ENCODE measurements at places on chromosomes 1 and 21.

DNA sequence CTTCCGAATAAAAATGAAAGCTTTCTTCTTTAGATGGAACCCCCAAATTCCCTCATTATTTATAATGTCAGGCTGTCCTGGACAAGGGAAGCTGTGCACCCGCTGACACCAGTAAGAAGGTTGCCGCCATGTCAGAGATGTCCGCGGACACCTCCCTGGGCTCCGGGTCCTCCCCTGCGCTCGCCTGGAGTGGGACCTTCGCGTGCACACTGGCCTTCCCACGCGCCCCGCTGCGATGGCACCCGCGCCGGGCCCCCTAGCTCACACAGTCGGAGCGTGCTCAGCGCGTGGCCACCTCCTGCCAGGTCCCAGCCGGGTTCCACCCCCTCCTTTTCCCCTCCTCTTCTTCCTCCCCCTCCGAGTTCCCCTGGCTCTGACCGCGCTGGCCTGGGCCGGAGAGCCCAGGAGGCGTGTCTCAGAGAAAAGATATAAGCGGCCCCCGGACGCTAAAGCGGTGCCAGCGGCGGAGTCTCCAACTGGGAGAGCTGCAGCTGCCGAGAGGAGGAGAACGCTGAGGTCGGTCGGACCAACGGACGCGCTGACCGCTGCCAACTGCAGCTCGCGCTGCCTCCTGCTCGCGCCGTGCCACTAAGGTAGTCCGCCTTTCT lies at the start of gene G0S2:
TSS of gene G0S2 (plus strand) at position 456 of the 608 bp plus-strand sequence. CDS start 273 bp downstream, outside the sequence.
- no peaks in the 10 kb centered on the region for H3K36me3 ChIP-seq
- H3K4me3 ChIP-seq: peak within 1 kb of the TSS; percentile 64

- DNase-seq: no peak
- H3K36me3 ChIP-seq: no peaks in the 10 kb centered on the region
- H3K27ac ChIP-seq: no peak overlapping the region
- no peaks in the 10 kb centered on the region for H3K27me3 ChIP-seq
- peaks cover 3% of the 10 kb centered on the region for H3K4me1 ChIP-seq
These were observed 32.9 kb downstream of the STYXL2 start for GRCh38 chr1:167126811-167127210.

DNA sequence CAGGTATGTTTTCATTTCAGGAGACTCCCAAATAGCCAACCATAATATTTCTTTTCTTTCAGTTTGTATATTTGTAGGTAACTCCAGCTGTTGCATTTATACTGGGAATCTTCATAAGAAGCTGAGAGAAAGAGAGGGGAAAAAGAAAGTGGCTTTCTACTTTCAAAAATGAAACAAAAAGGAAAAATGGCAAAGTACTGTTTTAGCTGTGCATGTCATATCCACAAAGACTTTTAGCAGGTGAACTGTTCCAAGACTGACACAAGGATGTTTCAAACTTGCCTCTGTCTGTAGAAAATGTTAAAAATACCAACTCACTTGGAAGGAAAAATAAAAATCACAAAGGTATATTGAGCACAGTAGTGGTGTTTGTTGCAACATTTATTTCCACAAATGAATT lies 41.9 kb upstream of the CACYBP start:
- no peak for DNase-seq
- H3K27me3 ChIP-seq: no peaks in the 10 kb centered on the region
- peaks cover 57% of the 10 kb centered on the region for H3K36me3 ChIP-seq

DNA sequence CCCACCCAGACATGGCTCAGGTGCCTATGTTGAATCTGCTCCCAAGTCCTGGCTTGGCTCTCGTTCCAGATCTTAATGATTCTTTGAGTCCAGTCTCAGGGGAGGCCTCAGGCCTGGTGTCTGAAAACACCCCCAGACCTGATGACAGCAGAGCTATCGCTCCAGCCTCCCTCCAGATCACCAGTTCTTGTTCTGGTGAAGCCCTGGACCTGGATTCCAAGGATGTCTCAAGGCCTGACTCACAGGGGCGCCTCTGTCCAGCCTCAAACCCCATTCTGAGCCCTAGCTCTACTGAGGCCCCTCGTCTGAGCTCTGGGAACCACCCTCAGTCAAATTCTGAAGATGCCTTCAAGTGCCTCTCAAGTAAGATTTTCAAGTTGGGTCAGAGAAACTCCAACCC lies 11.4 kb downstream of the MROH7 start:
- no peak overlapping the region for H3K4me3 ChIP-seq
- DNase-seq: no peak
- H3K27me3 ChIP-seq: no peaks in the 10 kb centered on the region
- no peak overlapping the region for H3K27ac ChIP-seq
- no peaks in the 10 kb centered on the region for H3K4me1 ChIP-seq
- no peaks in the 10 kb centered on the region for H3K36me3 ChIP-seq

- H3K4me3 ChIP-seq: no peak overlapping the region
- no peak overlapping the region for H3K27ac ChIP-seq
- no peaks in the 10 kb centered on the region for H3K4me1 ChIP-seq
- DNase-seq: no peak
These were observed 42.4 kb downstream of the MTARC1 start for GRCh38 chr1:220828950-220829586.

GRCh38 chr1:118100686-118101514 lies 84.1 kb downstream of the SPAG17 start:
- no peaks in the 10 kb centered on the region for H3K36me3 ChIP-seq
- no peak overlapping the region for H3K4me3 ChIP-seq
- no peaks in the 10 kb centered on the region for H3K4me1 ChIP-seq
- no peak overlapping the region for H3K27ac ChIP-seq
